ENCODE measurements at places on chromosomes 7 and 10.

DNA sequence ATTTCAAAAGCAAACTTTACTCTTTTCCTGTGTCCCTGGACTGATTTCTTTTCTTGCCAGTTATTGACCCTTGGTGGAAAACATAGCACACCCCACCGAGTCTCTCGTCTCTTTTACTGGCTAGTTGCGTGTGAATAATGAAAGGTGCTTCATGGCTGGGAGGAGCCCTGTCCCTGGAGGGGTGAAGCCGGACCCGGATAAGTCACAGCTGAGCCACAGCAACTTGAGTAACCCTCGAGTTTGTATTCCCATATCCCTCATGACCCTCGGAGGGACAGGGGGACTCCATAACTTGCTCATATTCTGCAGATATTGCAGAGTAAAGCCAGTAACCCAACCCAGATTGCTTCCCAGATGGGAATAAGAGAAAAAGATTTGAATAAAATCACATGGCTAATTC is 147.5 kb upstream of the FRMD4A start:
- no peak for DNase-seq

DNA sequence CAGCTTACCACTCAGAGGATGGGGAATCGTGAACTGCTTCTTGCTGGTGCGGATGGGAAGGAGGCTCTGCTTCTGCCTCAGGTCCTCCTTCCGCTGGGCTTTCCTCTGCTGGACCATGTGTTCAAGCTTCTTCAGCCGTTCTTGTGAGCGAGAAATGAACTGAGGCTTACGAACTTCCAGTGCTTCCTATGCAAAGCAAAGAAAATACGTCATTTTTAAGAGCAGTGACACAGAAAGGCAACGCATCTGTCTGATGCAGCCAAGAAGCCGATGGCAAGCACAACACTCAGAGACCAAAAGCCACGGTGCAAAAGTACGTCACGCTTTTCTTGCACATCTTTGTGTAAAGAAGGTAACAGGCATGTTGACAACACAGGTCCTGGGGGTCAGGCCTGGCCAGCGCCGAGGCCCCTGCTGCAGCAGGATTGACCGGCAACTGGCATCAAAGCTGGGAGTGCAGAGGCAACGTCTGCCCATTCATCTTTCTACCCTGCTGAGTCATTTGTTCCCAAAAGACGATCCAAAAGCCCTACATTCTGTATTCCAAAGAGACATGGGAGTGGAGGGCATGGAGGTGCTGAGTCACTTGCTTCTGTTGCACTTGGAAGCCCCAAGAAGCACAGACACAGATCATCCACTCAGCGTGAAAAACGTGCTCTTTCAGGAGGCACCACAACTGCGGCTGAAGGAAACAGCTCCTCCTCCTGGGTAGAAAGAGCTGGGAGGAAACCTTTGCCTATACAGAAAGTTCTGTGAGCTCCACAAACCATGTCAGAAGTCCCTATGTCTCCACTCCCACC is 71.0 kb upstream of the ADAM12 start:
- DNase-seq: peak; percentile 23

- no peak for DNase-seq
These were observed 366.0 kb upstream of the SHH start for GRCh38 chr7:156178214-156178613.

DNA sequence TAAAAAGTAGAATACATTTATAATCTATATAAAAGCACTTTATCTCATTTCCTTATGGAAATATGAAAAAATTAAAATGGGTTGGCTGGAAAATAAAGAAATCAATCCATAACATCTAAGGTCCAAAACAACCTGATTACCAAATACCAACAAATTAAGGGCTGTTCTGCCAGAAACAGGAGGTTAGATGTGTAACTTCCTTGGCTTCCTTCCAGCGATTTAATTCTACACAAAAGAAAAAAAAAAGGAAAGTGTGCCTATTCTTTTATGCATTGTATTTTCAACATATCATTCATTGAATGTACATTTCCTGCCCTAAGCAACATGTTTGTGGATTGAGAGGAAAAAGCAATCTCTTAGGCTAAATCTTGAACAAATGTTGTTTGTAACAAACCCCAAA is 36.2 kb upstream of the USP6NL start:
- DNase-seq: no peak

DNA sequence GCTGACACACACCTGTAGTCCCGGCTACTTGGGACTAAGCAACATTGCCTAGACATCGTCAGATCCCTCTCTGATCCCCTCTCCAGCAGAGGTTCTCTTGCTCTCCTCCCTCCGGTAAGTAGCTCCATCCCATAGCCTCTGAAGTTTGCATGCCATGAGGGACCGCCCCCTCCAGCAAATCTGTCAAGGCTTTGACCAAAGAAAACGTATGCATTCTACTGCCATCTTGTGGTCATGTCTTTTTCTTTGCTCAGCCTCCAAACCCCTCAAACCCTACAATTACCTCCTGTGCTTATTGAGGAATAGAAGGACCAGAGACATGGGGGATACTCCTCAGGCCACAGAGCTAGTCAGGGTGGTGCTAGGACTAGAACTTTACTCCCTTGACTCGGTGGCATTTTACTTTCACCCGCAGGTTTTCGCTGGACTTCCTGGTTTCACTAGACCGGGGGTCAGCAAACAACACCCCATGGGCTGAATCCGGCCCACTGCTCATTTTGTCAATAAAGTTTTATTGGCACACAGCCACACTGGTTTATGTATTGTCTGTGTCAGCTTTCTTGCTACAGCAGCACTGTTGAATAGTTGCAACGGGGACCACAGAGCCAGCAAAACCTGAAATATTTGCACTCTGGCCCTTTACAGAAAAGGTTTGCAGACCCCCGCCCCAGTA is 202.6 kb upstream of the FOXK1 start:
- peak; percentile 77 for DNase-seq

GRCh38 chr10:101305320-101306241 is 48.4 kb upstream of the BTRC start:
- DNase-seq: no peak

DNA sequence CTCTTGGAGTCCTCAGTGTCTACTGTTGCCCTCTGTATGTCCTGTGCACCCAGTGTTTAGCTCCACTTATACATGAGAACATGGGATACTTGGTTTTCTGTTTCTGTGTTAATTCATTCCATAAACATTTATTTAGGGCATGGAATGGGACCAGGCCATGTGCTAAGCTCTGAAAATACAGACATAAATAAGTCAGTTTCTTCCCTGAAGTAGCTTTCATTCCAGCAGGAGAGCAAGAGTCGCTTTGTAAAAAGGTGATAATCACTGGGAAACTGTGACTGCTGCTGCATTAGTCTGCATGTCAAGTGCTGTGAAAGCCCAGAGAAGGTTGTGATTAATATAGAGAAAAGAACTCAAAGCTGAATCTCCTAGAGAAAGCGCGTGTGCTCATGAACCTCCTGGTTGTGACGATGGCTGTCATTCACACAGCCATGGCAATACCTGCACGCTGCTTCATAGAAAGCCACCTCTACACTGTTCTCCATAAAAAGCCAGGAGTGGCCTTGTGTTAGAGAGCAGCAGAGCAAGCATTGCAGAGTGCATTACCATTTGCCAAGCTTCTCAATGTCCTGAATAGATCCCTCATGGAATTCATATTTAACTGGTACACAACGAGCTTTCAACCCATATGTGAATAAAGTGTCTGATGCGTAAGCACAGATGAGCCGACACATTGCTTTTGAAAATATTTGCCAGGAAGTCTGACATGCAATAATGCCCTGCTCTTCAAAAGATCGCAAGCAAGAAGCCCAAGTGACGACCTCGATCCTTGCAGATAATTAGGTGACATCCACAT is 30.6 kb upstream of the PITRM1 start:
- no peak for DNase-seq

- DNase-seq: no peak
These were observed 122.6 kb downstream of the MICU1 start for GRCh38 chr10:72503241-72503640.

GRCh38 chr7:35286986-35287385 is 33.1 kb upstream of the TBX20 start:
- DNase-seq: no peak

DNA sequence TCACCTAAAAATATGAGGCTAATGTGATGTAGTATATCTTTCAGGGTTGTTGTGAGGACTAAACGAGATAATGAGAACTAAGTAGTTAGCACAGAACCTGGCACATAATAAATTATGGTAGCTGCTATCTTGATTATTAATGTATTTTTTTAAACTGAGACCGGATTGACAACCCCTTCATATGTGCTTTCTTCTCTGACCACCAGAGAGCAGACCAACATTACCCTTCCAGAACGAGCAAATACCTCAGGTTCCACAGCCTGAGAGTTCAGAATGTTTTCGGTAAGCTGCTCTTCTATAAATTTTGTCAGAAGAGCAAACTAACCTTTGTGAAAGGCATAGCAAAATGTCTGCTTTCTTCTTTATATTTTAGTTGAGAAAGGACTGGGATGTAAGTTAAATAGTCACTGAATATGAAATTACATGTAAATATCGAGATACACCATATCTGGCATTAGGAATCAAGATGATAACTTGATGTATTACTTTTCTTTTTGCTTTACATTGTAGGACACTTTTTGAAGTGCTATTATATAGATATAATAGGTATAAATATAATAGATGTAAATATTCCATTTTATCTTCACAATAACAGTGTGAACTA is 13.6 kb upstream of the BPGM start:
- DNase-seq: peak; percentile 55

DNA sequence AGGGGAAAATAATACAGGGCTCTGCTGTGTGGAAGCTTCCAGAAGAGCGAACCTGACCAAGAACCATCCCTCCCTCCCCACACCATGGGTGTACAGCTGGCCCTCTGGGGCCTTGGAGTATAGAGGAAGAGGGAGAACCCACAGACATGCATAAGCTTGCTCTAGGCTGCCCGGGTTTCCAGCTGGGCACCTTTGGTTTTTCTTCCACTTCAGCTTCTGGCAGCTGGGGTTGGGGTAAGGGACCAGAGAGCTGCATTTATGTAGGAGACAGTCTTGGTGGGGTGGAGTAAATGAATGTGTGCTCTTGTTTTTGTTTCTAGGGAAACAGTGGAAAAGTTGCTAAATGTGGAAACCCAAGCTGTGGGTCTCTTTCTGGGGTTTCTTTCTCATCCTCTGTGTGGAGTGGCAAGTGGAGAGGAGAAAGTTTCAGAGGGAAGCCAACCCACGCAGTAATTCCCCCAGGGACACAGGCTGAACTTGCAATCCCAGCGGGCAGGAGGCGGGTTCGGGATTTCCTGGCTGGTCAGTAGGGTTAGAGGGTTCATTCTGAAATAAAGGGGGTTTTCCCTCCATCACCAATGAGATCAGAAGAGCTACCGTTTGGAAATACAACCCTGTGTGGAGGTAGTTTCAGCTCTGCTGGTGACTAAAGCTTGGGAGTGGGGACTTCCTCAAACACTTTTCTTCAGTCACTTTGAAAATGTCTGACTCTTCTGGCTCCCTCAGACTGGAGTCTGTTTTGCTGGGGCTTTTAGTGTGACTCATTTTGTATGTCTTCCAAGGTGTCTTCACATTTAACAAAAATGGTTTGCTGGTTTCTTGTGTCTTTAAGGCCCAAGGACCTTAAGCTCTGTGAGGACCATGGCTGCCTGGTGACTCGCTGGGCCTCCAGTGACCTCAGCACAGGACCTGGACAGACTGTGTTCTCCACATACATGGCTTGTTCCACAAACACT is 22.2 kb upstream of the SRGN start:
- DNase-seq: no peak

GRCh38 chr7:90383861-90384260 is 19.4 kb upstream of the CLDN12 start:
- DNase-seq: no peak

DNA sequence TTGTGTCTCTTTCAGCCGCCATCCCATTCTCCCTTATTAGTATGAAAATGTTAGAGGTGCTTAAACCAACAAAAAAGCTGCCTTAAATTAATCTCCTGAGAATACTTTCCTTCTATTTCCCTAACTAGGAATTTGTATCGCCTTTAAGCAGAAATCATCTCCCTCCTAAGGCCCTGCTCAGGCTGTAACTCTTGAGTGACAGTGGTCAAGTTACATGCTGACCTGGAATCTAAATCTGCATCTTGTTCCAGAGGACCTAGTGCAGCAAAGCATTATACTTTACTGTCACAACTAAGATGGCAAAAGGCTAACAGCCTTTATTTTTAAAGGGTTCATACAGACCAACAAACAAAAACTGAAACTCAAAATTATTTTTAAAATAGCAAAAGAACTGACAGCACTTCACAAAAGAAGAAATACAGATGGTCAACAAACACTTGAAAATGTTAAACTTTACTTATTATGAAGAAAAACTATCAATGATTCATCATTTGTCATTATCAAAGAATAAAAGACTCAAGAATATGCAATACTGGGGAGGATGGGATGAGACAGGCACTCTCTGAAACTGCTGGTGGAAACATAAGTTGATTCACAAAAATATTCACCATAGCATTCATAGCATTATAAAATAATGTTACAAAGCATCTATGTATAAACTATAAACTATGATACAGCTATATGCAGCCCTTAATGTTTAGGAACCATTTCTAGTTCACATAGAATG is 11.0 kb downstream of the CYREN start:
- no peak for DNase-seq
